Cerebellar nuclear complex (tissue), 1 donor: ENCODE measurements at places on chromosomes 3 and 15.

DNA sequence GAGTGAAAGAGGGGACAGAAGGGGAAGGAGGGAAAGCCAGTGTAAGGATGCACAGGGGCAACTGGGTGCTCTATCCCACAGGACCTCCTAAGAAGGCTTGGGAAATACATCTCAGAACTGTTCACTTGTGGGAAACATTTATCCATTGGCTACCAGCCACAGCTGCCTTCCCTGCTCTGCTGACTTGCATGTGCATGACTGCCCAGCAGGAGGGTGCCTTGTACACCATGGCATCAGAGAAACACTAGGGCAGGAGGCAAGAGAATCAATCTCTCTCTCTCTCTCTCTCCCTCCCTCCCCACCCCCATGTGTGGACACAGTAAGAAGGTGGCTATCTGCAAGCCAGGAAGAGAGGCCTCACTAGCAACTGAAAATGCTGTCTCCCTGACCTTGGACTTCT, 62.9 kb upstream of the ZBTB38 start:
- DNase-seq, result no peak

- no peak for DNase-seq
Measured at GRCh38 chr3:159929171-159930141, 59.2 kb upstream of the IL12A start.

DNA sequence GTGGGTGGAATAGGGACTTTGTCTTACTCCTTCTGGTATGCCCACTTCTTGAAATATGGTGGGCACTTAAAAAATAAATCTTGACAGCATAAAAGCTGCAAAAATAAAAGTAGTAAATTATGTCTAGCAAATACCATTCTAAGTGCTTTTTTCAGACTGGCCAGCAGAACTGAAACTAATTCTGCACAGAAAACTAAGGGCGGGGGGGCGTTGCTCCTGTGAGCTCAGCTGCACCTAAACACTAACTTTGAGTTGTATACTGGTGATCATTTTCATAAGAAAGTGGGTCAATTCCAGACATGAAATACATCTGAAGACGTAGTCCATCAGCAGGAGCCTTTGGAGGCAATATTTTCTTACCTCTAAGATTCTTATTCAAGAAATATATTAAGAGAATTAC, 114.8 kb downstream of the WDR76 start:
- no peak for DNase-seq

- no peak for DNase-seq
Measured at GRCh38 chr3:45554006-45554666, 40.4 kb upstream of the LIMD1 start.
